ENCODE measurements at places on chromosomes 2 and 18.

DNA sequence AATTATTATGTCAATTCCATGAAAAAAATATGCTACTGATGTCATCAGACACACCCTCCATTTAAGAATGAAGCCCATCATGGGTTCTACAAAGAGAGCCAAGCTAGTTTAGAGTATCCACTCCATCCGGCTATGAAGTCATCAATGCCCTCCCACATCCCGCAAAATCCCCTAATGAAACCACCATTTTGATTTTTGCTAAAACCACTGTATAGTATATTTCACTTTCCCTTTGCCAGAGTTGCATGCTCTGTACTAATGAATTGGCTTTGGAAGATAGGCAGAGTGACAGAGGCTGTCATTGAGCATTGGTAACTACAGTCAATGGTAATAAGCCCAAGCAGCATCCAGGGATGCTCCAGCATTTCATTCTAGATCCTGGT, 118.6 kb downstream of the ANKRD44 start:
- peak overlapping the region; percentile 70 for H3K27ac ChIP-seq
- H3K4me3 ChIP-seq, result peak overlapping the region; percentile 5
- no peaks in the 10 kb centered on the region for H3K27me3 ChIP-seq

DNA sequence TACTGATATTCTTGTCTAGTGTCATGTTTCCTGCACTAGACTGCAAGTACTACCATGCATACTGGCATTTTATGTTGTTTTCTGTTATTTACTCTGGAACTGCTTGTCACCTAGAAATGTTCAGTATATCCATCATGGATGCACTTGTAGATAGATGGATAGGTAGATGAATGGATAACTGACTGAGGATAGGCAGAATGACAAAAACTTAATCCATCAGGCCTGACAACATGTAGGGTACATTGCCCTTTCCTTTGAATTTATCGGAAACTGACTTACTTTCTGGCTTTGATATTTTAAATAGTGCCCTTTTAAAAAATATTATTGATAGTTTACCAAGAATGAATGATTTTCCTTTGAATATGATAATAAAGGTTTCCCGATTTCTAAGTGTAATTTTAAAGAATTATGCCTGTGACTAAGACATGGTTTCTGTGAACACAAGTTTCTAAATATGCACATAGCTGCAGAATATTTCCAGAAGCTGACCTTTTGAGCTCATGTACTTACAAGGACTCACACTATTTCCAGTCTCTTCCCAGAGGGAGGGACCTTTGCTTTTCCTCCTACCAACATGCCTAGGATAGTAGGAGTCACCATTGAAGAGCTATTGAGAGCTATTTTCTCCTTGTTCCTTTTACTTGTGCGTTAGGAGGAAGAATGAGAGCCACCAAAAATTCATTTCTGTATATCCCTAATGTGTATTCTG, 81.3 kb downstream of the ANKRD12 start:
- no peak for DNase-seq
- H3K27ac ChIP-seq, result no peak overlapping the region
- no peaks in the 10 kb centered on the region for H3K27me3 ChIP-seq
- no peak overlapping the region for H3K4me3 ChIP-seq

GRCh38 chr2:230714136-230714480, 1.5 kb downstream of the CAB39 start:
- peak overlapping the region; percentile 87 for H3K27ac ChIP-seq
- peaks cover 43% of the 10 kb centered on the region for H3K4me1 ChIP-seq
- peak overlapping the region; percentile 97 for H3K4me3 ChIP-seq
- peak; percentile 29 for DNase-seq

GRCh38 chr2:100198461-100199230, 56.3 kb upstream of the AFF3 start:
- no peaks in the 10 kb centered on the region for H3K4me1 ChIP-seq
- no peaks in the 10 kb centered on the region for H3K36me3 ChIP-seq
- H3K4me3 ChIP-seq, result no peak overlapping the region
- no peaks in the 10 kb centered on the region for H3K27me3 ChIP-seq
- no peak overlapping the region for H3K27ac ChIP-seq

- H3K36me3 ChIP-seq, result peaks cover 3% of the 10 kb centered on the region
Observed at GRCh38 chr2:6986912-6987361, 69.7 kb downstream of the RNF144A start.

DNA sequence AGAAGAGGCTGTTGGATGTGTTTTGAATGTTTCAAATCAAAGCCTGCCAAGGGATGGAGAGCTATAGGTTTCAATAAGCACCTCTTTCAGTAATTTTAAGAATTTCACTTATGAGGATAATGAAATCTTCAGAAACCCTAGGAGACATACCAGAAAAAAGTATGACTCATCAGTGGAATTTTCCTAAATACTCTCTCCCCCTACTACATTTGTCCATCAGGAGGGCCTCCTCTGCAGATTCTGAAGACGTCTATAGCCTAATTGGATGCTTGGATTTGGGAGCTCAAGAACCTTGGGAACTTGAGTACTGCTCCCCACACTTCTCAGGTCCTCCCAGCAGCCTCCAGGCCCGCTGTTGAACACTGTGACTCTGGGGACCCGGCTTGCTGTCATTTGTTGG, 374.3 kb downstream of the SLC4A3 start:
- no peak overlapping the region for H3K4me3 ChIP-seq
- H3K36me3 ChIP-seq, result no peaks in the 10 kb centered on the region
- H3K27ac ChIP-seq, result no peak overlapping the region
- no peaks in the 10 kb centered on the region for H3K27me3 ChIP-seq

DNA sequence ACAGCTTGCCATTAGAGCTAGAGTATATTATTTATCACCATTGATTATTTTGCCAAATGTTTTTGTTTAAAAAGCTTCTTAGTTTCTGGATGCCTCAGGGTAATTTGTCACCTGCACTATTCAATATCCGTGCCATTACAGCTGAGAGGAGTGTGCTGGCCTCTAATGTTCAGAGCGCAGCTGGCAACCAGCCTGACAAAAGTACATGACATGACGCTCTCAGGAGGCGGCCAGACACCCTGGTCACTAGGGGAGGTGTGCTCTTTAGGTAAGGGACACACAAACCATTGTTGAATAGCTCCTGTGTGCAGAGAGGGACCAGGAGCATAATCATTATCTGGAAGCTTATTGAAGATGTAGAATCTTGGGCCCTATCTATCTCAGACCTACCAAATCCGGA, 20.3 kb downstream of the LIMS1 start:
- no peaks in the 10 kb centered on the region for H3K4me1 ChIP-seq
- no peaks in the 10 kb centered on the region for H3K27me3 ChIP-seq
- H3K36me3 ChIP-seq, result no peaks in the 10 kb centered on the region

- no peak overlapping the region for H3K27ac ChIP-seq
- no peaks in the 10 kb centered on the region for H3K36me3 ChIP-seq
- H3K27me3 ChIP-seq, result no peaks in the 10 kb centered on the region
- no peak overlapping the region for H3K4me3 ChIP-seq
- no peaks in the 10 kb centered on the region for H3K4me1 ChIP-seq
Observed at GRCh38 chr2:239827523-239827890, 197.6 kb downstream of the NDUFA10 start.

DNA sequence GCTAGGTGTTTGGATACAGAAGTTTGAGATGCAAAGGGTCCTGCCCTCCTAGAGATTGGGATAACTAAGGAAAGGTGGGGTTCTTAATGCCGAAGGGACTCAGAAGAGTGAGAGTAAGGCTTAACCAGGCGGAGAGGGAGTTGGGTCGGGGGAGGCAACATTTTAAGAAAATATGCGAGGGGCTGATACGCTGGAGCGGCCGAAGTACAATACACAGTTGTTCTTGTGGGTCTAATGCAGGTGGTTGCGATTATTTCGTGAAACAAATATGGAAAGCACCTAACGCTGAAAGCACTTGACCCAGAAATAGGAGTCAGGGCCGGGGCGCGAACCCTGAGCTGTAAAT, 344 bp upstream of the MRPL33 start:
- no peaks in the 10 kb centered on the region for H3K36me3 ChIP-seq
- peak overlapping the region; percentile 92 for H3K27ac ChIP-seq
- H3K4me1 ChIP-seq, result peaks cover 10% of the 10 kb centered on the region
- no peaks in the 10 kb centered on the region for H3K27me3 ChIP-seq

DNA sequence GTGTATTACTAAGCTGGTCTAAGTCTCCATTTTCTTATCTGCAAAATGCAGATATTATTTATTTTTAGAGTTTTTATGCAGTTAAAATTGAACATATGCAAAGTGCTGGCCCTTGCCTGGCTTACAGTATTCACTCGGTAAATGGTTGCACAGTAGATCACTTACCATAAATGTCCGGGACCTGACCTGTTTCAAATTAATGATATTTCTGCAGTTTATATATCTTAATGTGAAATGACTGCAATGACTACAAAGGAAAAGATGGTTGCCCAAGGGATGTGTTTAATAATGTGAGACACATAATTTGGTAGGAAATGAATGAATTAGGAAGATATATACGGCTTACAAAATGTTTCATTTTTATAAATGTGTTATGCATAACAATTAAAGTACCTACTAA, 37.1 kb downstream of the LRRC30 start:
- no peaks in the 10 kb centered on the region for H3K27me3 ChIP-seq
- no peak overlapping the region for H3K4me3 ChIP-seq
- H3K36me3 ChIP-seq, result no peaks in the 10 kb centered on the region
- no peak overlapping the region for H3K27ac ChIP-seq

DNA sequence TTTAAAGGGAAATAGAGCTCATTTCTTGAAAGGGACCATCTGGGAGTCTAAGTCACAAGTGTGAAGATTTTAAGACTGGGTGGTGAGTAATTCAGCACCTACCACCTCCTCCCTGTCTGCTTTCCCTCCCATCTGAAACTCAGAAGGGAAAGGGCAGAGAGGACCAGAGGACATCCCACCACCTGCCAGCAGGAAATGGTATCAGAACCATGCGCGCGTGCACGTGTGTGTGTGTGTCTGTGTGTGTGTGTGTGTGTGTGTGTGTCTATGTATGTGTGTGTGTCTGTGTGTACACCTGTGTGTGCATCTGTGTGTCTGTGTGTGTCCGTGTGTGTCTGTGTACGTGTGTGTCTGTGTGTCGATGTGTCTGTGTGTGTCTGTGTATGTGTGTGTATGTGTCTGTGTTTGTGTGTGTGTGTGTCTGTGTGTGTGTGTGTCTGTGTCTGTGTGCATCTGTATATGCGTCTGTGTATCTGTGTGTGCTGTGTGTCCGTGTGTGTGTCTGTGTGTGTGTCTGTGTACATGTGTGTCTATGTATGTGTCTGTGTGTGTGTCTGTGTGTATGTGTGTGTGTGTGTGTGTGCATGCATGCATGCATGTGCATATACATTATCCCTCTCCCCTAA, 76.8 kb downstream of the ZFP36L2 start:
- H3K36me3 ChIP-seq, result no peaks in the 10 kb centered on the region
- no peak overlapping the region for H3K4me3 ChIP-seq
- peaks cover 26% of the 10 kb centered on the region for H3K4me1 ChIP-seq
- H3K27ac ChIP-seq, result no peak overlapping the region
- H3K27me3 ChIP-seq, result no peaks in the 10 kb centered on the region
